ENCODE measurements at places on chromosomes 5 and 9.

DNA sequence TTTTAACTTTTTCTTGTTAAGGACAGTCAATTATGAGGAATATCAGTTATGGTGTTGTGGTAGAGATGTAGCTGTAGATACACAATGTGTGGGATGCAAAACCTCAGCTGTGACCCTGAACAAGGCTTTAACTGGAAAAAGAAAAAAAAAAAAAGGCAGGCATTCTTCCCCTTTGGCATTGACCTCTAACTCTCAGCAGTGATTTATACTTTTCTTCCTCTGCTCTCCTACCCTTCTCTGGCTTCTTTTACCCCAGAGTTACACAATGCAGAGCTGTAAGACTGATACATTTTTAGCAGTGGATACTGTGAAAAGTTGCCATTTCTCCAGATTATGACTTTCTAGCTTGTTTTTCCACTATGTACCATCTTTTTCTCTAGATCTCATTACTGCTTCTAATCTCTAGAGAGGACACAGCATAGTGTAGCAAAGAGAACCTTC is 2.0 kb downstream of the CTNNAL1 start:
- DNase-seq = no peak

DNA sequence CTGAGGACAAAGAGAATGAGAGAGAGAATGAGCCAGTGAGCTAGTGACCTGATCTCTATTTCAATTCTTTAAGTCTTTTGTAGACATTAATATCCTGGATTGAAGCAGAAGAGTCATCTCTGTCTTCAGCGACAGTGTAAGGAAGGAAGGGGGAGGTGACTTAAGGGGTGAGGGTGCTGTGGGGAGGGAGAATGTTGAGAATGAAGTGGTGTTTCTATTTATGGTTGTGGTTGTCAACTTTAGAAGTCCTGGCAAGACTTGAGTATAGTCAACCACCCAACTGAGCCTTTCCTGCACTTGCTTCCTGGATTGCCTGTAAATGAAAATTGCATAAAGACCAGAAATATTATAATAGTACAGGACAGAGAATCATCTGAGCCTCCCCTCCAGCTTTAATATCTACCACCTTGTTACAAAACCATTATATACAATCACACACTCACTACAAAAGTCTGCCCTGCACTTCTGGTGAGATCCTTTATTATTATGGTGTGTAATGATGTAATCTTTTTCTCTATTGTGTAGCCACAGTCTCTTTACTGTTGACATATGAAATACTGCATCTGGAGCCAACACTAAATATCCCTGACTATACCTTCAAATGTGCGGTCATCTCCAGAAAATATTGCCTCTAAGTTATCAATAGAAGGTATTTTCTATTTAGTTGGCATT is 91.7 kb downstream of the NTRK2 start:
- no peak for DNase-seq

- DNase-seq = no peak
These were observed 452.4 kb upstream of the GRAMD2B start for GRCh38 chr5:125970631-125971307.

DNA sequence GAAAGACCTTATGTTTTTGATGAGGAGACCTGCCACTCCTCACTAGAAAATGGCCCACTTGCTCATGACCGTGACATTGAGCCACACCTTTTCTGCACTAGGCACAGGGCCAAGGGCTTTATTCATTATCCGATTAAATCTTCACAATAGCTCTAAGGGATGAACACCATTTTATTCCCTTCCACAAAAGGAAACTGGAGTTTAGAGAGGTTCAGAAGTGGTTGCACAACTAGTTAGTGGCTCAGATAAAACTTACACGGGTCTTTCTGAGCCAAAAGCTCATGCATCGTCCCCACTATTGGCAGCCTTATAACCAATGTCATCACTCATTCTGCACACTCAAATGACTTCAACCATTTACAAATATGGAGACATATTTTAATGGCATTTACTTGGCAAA is 39.4 kb downstream of the SUSD1 start:
- no peak for DNase-seq

GRCh38 chr9:14316602-14317300 is 2.8 kb upstream of the NFIB start:
- DNase-seq = no peak

- no peak for DNase-seq
These were observed 6.0 kb downstream of the TRIM7 start for GRCh38 chr5:181198905-181199519.

DNA sequence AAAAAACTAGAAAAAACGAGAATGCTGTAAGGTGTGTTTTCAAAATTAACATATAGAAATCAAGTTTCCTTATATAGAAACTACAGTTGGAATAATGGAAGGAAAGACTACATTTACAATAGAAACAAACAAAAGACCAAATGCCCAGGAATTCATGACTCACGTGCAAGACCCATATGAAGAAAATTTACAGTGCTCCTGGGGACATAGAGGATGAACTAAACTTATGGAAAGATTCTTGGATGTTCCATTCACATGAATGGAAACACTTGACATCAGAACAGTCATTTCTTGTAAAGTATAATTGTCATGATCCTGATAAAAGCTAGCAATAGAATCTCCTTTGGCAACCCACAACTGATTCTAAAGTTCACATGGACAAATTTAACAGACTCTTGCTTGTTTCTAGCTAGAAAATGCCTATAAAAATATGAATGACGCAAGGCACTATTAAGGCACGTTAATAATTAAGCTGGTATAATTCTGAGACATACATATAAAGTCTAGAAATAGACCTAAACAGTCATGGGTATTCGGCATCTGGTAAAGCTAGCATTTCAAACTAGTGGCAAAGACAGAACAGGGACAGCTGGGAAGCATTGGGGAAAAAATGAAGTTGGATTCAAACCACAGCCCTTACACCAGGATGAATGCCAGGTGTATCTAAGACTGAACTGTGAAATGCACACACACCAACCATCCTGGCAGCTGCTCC is 5.1 kb upstream of the ZFP62 start:
- DNase-seq = no peak

- no peak for DNase-seq
These were observed 562.2 kb upstream of the TRPC7 start for GRCh38 chr5:136927571-136927970.

- DNase-seq = no peak
These were observed 37.8 kb downstream of the WDR36 start for GRCh38 chr5:111129938-111130337.

- DNase-seq = no peak
These were observed 1.1 kb upstream of the NOTCH1 start for GRCh38 chr9:136546697-136547501.

DNA sequence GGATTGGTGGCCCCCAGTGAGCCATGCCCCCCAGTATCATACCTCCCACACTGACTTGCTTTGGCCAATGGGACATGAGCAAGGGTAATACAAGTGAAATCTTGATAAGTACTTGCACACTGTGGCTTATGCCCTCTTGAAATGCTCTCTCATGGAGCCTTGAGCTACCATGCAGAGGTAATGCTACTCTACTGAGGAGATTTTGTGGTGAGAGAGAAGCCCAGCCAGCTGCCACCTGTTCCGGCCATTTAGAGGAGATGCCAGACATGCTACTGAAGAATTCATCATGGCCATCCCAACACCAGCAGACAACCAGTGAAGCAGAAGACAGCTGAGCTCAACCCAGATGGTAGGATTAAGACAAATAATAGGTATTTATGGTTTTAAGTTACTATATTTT is 299.5 kb downstream of the MEF2C start:
- DNase-seq = no peak

DNA sequence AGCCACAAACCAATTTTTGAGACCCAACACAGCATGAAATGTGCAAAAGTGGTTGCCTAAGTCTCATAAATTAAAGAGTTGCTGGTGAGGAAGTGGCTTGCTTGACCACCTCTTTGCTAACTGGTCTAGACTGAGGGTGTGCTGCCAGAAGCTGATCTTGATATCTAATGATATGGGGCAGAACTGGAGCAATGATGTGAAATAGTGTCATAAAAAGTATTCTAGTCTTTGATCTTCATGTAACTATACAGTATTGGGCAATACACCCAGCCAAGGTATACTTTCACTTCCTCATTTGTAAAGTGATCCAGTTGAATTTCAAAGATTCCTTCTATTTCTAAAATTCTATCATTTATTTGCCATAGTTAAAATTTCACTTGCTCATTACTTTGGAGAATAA is 5.9 kb upstream of the YTHDC2 start:
- no peak for DNase-seq

DNA sequence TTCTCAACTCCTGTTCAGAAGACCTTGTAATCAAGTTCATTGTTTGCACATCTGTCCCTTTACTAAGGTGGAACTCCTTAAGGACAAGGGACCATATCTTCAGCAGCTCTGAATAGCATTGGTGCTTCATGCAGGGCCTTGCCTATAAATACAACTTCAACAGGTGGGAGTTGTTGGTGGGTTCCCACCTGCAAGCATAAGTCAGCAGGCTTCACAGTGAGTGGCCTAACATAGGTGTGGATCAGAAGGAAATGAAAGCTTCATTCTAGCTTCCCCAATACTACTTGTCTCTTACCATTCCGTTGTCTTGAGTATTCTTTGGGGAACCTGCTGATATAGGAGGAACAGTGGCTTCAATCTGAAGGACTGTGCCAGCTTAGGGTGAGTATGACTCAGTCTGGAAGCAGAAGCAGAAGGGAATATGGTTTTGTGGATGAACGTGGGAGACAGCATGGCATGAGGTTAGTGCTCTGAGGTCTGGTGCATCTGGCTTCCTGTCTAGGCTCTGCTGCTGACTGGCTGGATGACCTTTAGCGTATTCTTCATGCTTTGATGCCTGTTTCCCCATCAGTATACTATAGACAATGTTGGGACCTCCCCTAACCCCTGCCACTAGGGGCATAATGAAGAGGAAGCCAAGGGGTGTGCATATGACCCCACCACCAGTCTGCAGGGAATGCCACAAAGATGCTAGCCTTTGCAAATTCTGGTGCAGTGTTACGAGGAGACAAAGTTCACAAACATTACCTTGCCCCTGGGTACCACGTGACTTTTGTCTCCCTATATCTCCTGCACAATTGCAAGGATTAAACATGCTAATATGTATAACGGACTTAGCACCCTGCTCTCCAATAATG is 192.3 kb downstream of the PALM2AKAP2 start:
- no peak for DNase-seq

DNA sequence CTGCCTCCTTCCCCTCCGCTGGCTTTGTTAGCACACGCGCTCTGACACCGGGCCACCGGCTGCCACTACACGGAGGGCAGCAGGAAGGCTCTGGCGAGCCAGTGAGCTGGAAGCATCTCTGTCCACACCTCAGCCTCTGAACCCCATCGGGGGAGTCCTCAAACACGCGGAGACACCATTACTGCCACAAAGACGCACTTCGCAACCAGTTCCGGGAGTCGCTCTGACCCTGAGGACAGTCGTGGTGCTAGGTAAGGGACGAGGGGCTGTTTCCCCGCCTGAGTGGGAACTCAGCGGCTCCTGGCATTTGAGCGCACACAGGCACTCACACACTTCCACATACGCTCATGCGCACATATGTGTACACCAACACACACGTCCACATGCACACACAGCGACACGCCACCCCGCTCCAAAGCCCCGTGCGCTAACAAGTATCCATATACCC is 160.0 kb downstream of the C9orf152 start:
- peak; percentile 25 for DNase-seq

DNA sequence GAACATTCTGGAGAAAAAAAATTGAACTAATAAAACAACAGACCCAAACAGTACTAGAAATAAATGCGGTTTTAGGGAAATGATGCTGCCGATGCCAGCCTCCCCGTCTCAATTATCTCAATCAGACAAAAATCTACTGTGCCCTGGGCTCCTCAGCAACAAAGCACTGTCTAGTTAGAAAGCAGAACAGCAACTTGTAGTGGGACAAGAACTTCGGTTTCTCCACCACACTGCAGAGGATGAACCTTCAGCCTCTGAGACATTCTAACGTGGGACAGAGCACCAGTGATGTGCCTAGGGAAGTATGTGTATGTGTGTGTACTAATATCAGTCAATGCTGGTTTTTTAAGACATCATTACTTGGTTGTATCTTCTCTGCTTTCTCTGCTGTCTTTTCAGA is 11.1 kb upstream of the CAST start:
- no peak for DNase-seq

DNA sequence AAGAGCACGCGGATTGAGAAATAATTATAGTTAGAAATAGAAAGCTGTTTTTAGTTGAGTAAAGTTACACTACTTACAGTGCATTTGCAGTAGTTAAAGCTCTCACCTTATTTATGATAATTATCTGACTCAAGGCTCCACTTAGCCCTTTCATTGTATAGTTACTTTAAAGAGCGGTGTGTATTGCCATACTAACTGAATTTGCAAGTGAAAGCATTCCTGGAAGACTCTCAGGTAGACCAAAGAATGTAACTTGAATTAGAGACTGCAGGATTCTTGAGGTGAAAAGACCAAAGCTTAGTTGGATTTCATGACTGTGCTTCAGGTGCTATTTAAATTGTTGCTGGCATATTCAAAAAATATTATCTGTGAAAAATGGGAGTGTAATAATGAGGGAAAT is 4.2 kb upstream of the RASA1 start:
- no peak for DNase-seq

- peak; percentile 35 for DNase-seq
These were observed 2.2 kb downstream of the HNRNPA0 start for GRCh38 chr5:137751869-137752491.

- DNase-seq = no peak
These were observed 60.9 kb downstream of the YTHDC2 start for GRCh38 chr5:113574417-113574816.

GRCh38 chr9:34869390-34869789 is 88.7 kb upstream of the PHF24 start:
- no peak for DNase-seq

DNA sequence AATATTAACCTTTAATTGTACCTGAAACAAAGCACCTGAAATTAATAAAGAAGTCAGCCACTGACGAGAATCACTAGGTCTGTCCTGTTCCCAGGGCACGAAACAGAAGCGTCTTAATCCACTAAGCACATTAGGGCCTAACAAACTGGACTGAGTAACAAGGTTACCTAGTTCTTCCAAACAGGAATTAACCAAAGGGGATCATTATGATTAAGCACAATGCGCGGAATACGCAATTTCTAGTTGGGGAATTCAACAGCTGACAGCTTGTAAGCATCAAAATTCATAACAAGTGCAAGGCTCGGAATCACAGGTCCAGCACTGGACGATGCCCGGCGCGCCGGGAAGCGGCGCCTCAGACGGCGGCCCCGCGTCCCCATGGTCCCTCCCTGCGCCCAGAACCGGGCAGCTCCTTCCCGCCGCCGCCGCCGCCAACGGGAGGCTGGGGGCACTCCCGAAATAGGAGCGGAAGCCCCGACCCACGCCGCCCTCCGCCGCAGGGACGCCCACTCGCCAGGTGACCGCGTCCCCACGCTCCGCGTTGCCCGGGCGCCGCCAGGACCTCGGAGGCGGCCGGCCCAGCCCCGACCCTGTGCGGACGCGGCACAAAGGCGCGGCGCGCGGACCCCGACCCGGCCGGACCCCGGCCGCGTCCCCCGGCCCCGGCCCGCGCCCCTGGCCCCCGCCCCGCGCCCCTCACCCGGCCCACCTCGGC is 898 bp downstream of the CAMSAP1 start:
- DNase-seq = no peak

- DNase-seq = peak; percentile 67
These were observed 427 bp downstream of the SERINC5 start for GRCh38 chr5:80255431-80255810.

GRCh38 chr9:79184831-79185230 is 386.9 kb upstream of the TLE4 start:
- DNase-seq = no peak
